A549 treated with Hydrocortisone at 1 μM for 4 hours (cell line): ENCODE measurements at places on chromosomes 2 and 18. TPM values are rescaled to one million over a fixed set of nuclear protein-coding genes. Genes with fewer than 3 reads are reported as not detected.

The VIL1 gene
- total RNA-seq: 0.17 to 0.38 TPM (median 0.35 TPM) in 5 replicates

The PRKAG3 gene
- not detected in 5 replicates for total RNA-seq

The GCC2 gene
- 9.8 to 18.1 TPM (median 14.3 TPM) in 5 replicates for total RNA-seq

The MOB1A gene
- 66.8 to 92.1 TPM (median 87.7 TPM) in 5 replicates for total RNA-seq

The XDH gene
- 0.99 to 1.4 TPM (median 1.0 TPM) in 5 replicates for total RNA-seq

The ERCC3 gene
- 39.2 to 48.3 TPM (median 42.6 TPM) in 5 replicates for total RNA-seq

The CPLX4 gene
- not detected in 5 replicates for total RNA-seq

The TLX2 gene
- total RNA-seq: 0.08 to 0.35 TPM (median 0.27 TPM) in 5 replicates

The SYT4 gene
- not detected in 5 replicates for total RNA-seq

The TMEM198 gene
- 0.70 to 1.3 TPM (median 1.0 TPM) in 5 replicates for total RNA-seq

The HOXD13 gene
- total RNA-seq: 0.13 to 0.26 TPM (median 0.15 TPM) in 5 replicates

The LIPG gene
- total RNA-seq: 0.09 to 0.34 TPM (median 0.18 TPM) in 5 replicates
